ENCODE measurements at places on chromosomes 1 and 21. TPM values are rescaled to one million over a fixed set of nuclear protein-coding genes. Genes with fewer than 3 reads are reported as not detected.

DNA sequence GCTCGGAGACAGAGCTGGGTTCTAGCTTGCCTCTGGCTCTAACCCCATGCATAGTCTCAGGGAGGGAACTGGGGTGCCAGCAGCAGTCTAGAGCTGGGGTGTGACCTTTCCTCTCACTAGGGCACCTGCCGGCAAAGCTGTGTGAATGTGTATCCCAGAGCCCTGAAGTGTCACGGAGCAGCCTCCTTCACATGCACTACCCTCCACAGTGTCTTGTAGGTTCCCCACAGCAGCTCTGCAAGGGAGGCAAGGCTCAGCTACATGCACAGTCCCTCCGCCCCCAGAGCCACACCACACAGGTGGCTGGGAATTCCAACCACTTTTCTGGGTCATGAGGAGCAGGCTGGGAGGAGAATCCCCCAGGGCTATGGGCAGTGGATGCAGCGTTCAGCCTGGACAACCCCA lies 7.7 kb upstream of the HPCA start:
- no peak for DNase-seq

DNA sequence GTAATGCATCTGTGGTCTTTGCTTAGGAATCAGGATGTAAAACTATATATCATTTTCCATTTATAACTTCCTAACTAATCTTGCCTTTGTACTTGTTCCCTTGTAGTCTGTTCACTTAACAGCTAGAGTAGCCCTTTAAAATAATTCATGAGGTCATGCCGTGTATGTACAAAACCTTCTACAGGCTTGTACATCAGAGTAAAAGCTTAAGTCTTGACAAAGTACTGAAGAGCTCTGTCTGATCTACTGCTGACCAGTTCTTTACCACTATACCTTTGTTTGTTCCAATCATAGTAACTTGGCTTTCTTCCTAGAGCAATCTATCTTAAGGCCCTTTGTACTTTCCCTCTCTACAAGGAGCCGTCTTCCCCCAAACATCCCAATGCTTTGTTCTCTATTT lies 90.7 kb upstream of the KIAA1614 start:
- DNase-seq, result no peak

DNA sequence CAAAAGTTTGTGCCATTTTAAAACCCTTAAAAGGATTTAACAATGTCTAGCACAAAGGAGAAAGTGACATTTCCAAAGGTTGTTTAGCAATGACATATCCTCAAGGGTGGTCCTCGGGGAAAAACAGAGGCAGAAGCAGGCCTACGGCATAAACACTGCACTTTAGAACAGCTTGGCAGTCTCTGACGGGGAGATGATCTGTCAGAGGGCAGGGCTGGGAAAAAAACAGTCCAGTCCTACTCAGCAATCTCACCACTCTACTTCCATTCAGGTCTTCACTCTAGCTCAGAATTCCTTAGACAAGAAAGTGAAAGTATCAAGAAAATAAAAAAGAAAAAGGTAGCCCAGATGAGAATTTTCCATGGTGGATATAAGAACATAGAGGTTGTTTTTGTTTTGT lies 4.1 kb downstream of the CRYZ start:
- DNase-seq, result no peak

GRCh38 chr1:245585252-245585959 lies 430.6 kb downstream of the KIF26B start:
- DNase-seq, result no peak

- no peak for DNase-seq
Observed at GRCh38 chr1:24451746-24452145, 36.1 kb downstream of the NIPAL3 start.

GRCh38 chr1:183239220-183239742 lies 53.2 kb downstream of the LAMC2 start:
- DNase-seq, result no peak

GRCh38 chr21:26057477-26058170 lies 112.9 kb downstream of the APP start:
- no peak for DNase-seq

DNA sequence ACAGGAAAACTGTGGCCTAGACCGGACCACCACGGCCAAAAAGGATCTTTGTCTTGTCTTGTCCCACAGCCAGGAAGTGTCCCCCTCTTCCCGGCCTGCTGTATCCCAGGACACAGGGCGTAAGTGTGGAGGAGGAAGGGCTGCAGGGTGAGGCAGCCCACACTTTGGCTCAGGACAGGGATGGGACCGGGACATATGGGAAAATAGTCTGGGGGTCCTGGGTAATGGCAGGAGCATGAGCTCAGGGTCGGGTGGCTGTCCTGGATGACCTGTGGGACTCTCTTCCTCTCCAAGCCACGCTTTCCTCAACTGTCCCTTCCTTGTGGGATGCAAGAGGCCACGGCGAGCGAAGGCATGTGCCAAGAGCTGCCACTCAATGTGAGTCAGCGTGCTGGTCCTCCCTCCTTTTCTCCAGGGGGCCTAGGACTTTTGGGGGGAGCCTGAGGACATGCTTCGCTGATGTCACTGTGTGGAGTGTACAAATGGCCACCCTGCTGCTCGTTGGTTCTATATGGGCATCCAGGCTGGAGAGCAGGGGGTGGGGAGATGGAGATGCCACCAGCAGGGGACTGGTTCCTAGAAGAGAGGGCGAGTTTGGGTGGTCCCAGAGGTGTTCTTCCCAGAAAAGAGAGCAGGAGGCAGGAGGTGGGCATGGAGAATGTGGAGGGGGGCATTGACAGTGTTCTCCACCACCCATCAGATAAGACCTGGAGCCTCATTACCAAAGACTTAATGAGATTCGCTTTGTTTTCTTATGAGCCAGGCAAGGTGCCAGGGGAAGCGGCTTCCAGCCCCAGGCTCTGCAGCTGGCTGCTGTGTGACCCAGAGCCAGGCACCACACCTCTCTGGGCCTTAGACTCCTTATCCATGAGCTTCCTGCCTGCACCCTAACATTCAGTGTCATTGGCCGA lies 11.5 kb upstream of the PADI1 start:
- DNase-seq, result peak; percentile 78

DNA sequence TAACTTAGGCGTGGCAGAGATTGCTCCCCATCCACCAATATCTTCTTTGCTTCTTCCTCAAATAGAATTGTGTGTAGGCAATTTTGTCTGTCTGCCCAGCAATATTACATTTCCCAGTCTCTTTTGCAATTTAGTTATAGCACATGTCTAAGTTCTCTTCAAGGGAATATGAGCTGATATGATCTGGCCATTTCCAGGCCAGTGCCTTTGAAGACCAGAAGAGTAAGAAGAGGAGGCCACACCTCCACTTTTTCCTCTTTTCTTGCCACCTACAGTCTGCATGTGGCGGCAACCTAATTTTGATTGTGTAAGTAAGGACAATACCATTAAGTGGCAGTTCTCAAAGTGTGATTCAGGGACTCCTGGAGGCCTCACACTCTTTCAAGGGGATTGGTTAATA lies 6.3 kb upstream of the RSBN1 start:
- DNase-seq, result no peak

DNA sequence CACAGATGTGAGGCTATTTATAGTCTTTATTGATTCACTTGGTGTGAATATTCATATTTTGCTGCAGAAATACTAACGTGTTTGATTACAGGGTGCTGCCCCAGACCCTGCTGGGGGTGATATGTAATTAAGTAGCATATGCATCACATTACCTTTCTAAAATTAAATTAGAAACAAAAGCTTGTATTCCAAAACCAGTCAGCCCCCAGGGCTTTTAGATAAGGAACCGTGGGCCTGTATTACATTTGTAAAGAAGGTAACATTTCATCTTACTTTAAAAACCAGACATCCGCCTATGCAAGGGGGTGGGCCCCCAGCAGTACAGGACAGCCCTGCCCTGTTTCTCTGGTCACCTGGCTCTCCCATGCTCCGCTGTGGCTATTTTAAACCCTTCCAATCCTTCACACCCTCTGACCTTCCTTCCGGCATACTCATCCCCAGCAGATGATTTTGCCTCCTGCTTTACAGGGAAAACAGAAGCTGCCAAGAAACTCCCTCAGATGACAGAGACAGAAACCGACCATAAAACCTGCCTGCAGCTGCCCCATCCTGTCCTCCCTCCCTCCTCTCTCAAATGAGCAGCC lies 22.0 kb upstream of the KCNC4 start:
- DNase-seq, result no peak

- DNase-seq, result no peak
Observed at GRCh38 chr1:172400722-172401105, 19.8 kb upstream of the C1orf105 start.

- DNase-seq, result no peak
Observed at GRCh38 chr1:8122477-8123407, 96.6 kb upstream of the ERRFI1 start.

DNA sequence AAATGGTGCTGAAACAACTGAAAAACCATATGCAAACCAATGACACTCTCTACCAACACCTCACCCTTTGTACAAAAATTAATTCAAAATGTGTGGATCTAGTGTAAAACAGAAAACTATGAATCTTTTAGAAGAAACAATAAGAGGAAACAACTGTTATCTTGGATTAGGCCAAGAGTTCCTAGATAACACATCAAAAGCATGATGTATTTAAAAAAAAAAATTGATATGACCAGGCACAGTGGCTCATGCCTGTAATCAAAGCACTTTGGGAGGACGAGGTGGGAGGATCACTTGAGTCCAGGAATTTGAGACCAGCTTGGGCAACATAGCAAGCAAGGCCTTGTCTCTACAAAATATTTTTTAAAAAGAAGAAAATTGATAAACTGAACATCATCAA lies 79.0 kb downstream of the EIF4G3 start:
- no peak for DNase-seq

GRCh38 chr1:42298520-42298919 lies 36.5 kb downstream of the FOXJ3 start:
- DNase-seq, result no peak

- DNase-seq, result no peak
Observed at GRCh38 chr1:185317886-185318310, 855 bp upstream of the IVNS1ABP start.

DNA sequence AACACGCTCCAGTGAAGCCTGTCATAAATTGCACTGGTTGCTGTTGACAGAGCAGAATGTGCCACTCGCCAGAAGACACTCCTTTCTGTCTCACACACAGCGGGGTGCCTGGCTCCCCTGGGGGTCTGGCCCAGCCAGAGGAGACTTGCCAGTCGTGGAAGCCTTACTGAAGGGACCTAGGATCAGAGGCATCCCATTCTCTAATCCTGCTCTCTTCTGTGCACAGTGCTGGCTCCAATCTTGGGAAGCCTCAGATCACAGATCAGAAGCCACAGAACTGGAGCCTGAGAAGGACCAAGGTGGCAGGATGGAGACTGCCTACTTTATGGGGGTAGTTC lies 1.4 kb downstream of the SLC9A1 start:
- DNase-seq, result no peak

DNA sequence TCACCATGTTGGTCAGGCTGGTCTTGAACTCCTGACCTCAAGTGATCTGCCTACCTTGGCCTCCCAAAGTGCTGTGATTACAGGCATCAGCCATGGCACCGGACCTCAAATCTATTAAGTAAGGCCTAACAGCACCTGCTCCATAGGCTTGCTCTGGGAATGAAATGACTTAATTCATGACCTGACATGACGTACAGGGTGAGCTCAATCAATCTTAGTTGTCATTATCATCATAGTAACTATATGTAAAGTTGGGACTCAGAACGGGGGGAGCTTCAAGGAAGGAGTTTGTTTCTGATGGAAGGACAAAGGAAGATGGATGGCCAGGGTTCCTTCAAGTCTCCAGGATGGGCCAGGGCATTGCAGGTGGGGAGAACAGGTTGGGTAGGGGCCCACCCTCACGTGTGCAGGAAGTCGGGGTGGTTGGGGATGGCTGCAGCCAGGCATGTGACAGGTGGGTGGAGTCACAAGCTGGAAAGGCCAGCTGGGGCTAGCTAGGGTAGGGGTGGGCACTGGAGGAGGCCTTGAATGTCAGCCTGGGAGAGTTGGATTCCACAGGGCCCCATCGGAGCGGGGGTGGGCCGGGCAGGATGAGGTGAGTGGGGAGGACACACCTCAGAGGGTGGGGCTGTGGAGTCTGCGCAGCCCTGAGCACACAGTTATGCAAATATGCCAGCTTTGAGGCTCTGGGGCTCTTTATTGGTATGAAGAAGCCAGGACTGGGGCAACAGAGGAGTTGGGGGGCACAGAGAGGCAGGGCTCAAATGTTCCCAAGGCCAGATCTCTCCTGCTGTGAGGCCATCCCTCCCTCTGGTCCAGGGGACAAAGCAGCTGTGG lies 9.6 kb downstream of the TRIM62 start:
- DNase-seq, result no peak

DNA sequence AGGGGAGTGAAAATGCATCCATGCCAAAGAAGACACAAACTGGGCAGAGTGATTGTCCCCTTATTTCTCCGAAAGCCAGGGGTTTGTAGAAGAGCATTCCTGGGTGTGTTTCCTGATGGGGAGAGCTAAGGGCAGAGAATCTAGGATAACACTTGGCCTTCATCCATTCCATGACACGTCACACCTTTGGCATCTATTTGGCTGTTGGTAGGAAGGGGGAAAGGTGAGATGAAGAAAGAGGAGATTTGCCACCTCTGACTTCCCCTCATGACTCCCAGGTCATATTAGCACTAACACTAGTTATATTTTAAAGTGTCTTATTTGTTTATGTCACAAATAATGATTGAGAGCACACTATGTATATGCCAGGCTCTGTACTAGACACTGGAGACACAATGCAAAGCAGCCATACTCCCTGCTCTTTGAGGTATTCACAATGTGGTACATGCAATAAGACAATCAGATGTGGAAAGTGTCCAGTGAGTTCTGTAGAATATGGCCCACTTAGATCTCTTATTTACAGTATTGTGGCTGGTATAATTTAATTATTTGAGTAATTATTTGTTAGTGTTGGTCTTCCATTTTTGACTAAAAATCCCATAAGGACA lies 54.5 kb upstream of the GADD45A start:
- DNase-seq, result peak; percentile 7

GRCh38 chr1:31562707-31563360 lies 13.5 kb upstream of the TINAGL1 start:
- no peak for DNase-seq

Gene E2F2
- total RNA-seq, result 1.3 TPM

Gene SRSF4
- 74.6 TPM for total RNA-seq

Gene ACP6
- 12.6 TPM for total RNA-seq

Gene UCK2
- total RNA-seq, result 50.1 TPM

Gene NOC2L
- total RNA-seq, result 63.3 TPM

Gene BCAR3
- 7.9 TPM for total RNA-seq

Gene ZBTB21
- 20.3 TPM for total RNA-seq

Gene ARHGEF16
- total RNA-seq, result 3.2 TPM

Gene GPBP1L1
- total RNA-seq, result 96.0 TPM

Gene TMEM53
- 6.6 TPM for total RNA-seq

Gene MRPS14
- 27.7 TPM for total RNA-seq

Gene TSPAN2
- 3.5 TPM for total RNA-seq
